ENCODE measurements at places on chromosomes 5 and 9.
A peak's percentile ranks its signal among the peaks of the same experiment; 100 is the strongest.

DNA sequence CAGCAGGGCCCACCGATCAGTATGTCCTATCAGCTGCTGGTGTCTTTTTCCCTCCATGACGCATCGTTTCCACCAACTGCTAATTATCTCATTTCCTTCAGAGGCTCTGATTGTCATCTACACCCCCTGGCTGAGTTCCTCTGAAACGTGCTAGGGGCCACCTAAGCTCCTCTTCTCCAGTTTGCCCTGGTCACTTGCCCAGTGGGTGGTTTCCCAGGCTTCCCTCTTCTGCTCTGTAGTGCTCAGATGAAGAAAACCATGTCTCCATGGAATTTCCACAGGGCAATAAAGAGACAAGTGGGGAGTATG lies 65.3 kb downstream of the TSTD2 start:
- DNase-seq, result no peak

- no peak for DNase-seq
Observed at GRCh38 chr9:38063363-38063707, 5.7 kb downstream of the SHB start.

- no peak for DNase-seq
Observed at GRCh38 chr9:69645488-69645887, 26.7 kb downstream of the APBA1 start.

GRCh38 chr5:178237431-178238312 lies 5.1 kb upstream of the PHYKPL start:
- no peak for DNase-seq

DNA sequence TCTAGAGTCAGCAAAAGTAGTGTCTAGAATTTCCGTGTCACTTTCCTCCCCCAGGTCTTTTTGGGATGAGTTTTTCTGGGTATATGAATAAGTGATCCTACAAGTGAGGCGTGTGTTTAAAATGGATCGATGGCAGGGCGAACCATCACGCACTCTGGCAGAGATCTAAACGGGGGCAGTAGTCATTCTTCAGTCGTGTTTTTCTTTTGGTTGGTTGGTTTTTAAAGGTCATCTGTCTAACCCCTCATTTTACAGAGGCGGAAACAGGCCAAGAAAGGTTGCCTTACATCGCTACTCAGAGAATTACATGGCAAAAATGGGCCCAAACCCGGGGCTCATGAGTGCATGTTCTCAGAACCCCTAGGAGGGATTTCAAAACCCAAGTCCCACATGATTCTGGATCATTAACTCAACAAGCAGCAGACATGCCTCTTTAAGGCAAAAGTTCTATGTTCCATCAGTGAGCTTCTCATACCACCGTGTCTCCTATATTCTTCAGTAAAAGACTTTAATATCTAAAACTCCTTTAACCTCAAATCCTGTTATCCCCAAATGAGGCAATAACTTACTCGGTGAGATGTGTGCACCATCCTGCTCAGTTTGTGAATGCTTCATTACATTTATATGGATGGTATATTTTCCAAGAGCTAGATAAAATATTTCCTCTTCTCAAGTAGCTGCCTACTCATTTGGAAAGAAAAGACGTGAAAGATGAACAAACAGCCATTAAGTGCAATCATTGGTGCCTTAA lies 145.8 kb downstream of the AOPEP start:
- no peak for DNase-seq

- no peak for DNase-seq
Observed at GRCh38 chr5:52328220-52328806, 459.4 kb upstream of the ITGA1 start.

- DNase-seq, result no peak
Observed at GRCh38 chr5:107378218-107378899, 292.4 kb downstream of the EFNA5 start.

GRCh38 chr9:86097510-86098224 lies 1.7 kb downstream of the GOLM1 start:
- no peak for DNase-seq

DNA sequence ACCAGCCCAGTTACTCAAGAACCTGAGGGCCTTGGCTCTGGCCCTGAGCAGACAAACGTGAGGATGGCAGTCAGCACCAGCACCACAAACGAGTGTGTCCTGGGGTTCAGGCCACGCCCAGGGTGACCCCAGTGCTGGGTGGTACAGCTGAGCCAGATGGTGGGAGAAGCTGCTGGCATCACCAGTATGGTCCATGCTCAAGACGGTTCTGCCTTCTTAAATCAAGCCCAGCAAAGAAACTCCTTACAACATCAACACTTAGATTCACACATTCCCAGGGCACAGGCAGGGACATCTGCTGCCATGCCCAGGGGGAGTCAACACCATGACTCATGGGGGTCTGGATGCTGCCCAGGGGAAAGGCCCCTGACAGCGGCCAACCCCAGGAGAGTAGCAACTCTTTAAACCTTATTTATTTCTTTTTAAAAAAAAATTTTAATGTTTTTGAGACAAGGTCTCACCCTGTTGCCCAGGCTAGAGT lies 31.3 kb downstream of the IPPK start:
- no peak for DNase-seq

DNA sequence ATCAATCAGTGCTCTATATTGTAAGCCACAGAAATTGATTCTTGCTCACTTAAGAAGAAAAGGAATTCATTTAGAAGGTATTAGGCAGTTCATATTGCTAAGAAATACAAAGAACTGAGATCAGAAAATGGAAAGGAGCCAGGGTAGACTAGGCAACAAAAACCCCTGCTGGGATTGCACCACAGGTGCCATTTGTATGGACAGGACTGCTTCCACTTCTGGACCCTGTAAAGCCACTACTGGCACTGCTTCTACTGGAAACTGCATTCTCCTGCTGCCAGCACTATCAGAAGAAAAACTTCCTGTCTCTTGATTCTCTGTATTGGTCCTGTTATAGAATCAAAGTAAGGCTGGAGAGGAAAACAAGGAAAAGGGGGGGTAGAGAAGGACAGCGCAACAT lies 45.9 kb downstream of the CERT1 start:
- DNase-seq, result no peak

DNA sequence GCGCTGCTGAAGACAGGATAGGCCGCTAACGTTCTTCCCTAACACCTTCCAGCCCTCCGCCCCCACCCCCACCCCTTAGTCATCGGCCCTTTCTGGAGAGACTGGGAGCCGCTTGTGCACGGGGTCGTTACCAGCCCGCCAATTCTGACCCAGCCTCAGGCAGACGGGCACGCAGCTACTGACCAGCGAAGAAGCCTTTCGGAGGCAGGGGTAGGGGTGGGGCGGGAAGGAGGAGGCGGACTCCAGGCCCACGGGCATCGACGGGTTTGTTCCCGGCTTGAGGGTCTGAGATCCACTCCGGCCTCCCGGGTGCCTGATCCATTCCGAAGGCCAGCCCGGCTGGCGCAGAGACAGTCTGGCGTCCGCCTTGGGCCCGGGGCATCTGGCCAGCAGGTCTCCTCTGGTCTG lies 729 bp upstream of the HAND1 start:
- no peak for DNase-seq

DNA sequence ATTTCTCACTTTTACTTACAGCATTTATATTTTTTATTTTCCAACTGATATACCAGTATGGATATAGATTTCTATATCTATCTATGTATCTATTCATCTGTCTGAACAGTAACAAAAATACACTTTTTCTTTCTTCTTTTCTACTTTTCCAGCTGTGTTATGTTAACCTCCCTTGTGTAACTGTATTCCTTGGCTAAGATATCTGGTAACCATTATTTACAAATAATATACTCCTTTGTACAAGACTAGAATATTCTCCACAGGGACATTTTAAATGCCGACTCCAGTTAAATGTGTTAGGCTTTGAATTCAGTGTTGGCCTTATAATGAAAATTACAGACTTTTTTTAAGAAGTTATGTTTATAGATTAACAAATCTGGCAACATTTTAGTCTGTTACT lies 168.7 kb downstream of the XRCC4 start:
- DNase-seq, result no peak

- no peak for DNase-seq
Observed at GRCh38 chr5:147336876-147337275, 102.0 kb downstream of the STK32A start.

DNA sequence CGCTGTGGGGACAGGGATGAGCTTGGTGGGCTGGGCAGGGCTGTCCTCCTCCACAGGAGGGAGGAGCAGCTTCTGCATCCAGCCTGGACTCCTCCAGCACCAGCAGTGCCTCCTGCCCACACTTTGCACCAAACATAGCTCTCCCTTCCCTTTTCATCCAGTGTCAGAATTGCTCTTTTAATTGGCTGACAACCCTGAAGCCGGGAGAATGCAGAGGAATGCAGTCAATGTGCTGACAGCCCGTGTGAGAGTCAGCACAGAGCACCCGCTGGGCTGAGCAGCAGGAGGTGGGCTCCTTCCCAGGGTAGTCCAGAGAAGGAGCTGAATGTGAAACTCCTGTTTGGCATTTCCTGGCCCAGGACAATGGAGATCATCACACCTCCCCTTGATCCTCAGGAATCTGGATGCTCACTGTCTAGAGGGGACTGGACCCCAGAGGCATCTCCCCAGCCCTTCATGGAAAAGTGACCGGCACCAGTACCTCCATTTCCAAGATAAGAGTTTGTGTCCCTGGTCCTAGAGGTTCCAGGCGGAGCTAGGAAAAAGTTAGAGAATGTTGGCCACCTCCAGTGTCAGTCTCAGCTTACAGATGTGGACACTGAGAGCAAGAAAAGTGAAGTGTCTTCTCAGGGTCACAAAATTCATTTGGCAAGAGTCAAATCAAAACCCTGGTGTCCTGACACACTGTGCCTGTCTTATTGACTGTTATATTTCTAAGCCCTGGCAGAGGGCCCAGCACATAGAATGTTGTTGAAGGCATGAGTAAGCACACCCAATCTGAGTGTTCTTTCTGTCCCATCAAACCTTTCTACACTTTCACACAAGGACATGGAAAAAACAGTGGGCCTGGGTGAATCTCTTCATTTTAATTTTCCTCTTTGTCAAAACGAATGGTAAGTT lies 202.1 kb downstream of the SNX18 start:
- no peak for DNase-seq

DNA sequence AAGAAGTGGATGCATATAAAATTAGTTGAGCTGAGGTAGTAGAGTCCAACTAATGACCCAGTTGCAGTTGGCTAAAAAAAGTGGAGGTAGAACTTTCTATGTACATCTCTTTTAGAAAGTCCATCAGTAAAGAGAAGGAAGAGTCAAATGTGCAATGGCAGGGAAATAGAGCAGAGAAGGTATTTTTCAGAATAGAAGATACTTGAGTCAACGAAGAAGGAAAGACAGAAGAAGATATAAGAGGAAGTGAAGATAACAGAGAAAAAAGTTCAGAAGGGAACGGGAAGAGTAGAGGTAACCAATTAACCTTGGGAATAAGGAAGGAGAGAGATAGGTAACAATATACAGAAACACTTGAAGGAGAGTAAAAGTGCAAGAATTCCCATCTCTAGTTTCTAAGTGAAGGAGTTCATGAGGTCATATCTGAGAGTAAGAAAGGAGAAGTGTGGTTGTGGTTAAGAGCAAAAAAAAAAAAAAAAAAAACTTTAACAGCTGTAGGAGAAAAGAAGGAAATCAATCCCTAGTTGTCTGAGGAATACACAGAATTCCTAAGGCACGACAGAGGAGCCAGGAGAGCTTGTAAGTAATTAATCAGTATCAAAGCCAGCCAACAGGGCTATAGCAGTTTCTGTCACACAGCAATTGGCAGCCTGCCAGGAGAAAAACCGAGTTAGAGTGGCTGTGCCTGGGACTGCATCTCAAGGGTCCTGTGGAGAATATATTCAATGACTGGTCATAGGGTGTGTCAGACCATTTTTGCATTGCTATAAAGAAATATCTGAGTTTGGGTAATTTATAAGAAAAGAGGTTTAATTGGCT lies 61.0 kb downstream of the ARL15 start:
- DNase-seq, result peak; percentile 6

- DNase-seq, result no peak
Observed at GRCh38 chr9:3576328-3576727, 50.5 kb upstream of the RFX3 start.

- DNase-seq, result no peak
Observed at GRCh38 chr9:2420543-2420942, 201.0 kb upstream of the VLDLR start.

DNA sequence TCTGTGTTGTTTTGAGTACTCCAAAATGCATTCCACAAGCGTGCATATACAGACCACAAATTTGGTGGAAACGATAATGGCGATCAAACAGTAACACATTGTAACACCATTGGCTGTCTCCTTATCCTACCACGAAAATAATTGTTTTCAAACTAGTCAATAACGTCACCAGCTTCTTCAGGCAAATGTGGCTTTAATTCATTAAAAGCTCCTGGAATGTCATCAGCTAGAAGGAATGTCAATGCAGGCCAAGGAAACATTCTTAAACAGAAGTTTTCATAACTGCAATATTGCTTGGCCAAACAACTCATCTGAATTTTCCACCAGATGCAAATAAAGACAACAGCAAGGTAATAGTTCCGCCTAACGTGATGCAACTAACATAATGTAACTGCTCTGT lies 71.6 kb upstream of the XPA start:
- DNase-seq, result no peak

DNA sequence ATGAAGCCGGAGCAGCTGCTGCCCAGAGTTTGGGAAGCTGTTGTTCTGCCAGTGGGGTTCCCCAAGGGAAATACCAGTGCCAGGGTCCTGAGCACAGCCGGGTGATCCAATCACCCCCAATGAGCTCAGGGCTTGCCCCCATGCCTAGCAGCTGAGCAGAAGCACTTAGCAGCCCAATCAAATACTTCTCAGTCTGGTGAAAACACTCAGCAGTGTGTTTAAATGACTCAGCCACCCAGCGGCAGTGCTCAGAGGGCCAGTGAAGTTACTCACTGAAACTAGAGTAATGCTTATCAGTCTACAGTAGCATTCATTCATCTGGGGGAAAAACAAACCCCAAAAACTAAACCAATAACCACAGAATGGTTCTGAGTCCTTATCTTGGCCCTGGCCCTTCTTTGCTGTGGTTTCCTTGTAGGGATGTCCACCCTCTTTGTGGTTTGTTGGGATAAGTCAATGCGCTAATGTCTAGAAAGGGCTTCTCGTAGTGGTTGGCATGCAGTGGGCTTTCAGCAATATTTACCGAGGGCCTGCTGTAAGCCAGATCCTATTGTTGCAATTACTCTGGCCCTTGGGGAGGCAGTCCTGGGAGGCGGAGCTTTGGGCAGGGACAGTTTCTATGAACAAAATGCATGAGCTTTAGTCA lies 43.1 kb downstream of the LHX2 start:
- DNase-seq, result no peak

DNA sequence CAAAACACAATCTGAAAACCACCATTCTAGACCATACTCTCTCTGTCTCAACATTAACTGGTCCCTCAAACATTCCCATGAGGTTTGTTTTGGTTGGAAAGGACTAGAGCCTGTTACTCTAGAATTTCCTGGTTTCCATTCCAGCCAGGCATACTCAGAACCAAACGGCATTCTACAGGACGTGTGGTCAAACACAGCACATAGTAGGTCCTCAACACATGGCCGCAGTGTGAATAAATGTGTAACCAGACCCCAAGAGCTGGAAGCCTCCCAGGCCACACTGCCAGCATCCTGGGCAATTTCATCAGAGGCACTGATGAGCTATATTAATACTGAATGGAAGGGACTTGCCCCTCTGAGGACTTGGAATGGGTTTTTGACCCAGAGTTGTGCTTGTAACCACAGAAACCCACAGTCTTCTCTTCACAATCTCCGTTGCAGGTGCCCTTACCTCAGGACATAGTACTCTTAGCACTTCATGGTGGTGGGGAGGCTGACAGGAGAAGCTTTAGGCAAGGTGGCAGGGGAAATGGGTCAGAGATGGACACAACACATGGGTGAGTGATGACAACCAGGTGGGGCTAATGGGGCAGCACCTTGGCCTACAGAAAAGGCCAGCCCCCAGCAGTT lies 66.0 kb downstream of the ZNF366 start:
- DNase-seq, result no peak

Data from T follicular helper cell (primary cell).